ENCODE measurements at places on chromosomes 1 and 21.

GRCh38 chr1:4743978-4744750 lies 89.8 kb downstream of the AJAP1 start:
- no peak for DNase-seq

DNA sequence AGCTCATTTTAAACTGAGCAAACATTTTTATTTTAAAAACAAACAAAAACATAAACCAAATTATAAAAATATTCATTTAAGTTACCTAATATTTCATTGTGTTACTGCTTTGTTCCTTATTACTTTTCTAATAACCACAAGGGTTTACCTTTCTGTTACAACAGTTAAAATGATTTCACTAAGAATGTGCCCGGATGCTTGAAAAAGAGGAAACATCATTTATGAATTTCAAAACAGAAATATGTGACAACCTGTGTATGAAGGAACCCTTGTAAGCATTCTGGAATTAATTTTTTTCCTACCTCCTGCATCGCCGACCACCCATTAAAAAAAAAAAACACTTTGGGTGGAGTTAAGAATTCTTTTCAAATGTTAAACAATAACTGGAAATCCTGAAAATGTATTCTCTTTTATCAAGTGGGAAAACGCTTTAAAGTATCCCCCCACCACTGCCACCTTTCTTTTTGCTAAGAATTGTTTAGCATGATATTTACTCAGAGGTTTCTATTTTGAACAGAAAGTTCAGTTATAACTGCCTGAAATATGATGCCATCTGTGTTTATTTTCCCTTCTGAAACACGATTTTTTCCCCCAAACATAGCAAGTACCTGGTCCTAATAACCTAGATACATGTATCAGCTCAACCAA lies 9.1 kb downstream of the CYYR1 start:
- no peak for DNase-seq

- no peak for DNase-seq
Measured at GRCh38 chr1:8358241-8358896, 40.5 kb downstream of the SLC45A1 start.

- DNase-seq: no peak
Measured at GRCh38 chr1:38270849-38271633, 224.4 kb upstream of the POU3F1 start.

DNA sequence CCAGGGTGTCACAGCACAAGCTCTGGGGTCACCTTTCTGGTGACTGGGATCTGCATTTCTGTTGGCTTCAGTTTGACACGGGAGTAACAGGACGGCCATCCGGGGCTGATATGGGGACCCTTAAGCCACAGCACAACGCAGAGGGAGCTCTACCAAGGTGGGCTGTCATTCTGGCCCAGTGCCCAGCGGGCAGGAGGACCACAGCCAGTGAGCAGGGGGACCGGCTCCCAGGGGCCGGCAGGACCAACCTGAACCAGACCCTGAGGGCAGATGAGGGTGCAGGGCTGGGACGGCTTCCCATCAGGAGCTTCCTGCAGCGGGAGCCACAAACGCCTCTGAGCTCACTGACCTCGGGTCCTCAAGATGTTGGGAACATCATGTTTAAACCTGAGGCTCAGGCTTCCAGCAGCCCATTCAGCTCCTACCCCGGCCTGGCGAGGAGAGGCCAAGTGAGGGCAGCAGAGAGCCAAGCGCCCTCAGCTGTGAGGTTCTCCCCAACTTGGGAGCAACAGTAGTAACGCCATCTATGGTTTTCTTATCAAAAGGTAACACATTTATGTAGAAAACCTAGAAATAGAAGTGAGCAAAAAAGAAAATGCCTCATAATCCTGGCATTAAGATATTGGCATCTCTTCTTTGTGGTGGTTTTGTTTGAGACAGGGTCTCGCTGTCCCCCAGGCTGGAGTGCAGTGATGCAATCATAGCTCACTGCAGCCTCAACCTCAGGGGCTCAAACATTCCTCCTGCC lies 26.8 kb downstream of the TMEM201 start:
- peak; percentile 58 for DNase-seq

- DNase-seq: no peak
Measured at GRCh38 chr21:41581592-41582228, 73.8 kb upstream of the TMPRSS2 start.

- DNase-seq: no peak
Measured at GRCh38 chr1:161273402-161273801, 14.9 kb downstream of the PCP4L1 start.

DNA sequence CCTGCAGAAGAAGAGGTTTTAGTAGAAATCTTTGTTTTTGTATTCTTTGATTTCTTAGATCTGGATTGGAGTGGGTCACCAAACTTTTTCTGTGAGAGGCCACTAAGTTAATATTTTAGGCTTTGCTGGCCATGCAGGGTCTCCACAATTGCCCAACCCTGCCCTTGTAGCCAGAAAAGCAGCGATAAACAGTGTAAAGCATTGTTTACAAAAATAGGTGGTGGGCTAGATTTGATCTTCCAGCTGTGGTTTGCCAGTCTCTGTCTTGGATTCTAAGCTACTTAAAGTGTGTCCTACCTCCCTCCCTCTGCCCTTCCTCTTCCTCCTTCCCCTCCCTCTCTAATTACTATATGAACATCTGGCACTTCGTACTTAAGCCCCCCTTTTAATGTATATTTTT lies 68.0 kb downstream of the LAMC1 start:
- DNase-seq: no peak

DNA sequence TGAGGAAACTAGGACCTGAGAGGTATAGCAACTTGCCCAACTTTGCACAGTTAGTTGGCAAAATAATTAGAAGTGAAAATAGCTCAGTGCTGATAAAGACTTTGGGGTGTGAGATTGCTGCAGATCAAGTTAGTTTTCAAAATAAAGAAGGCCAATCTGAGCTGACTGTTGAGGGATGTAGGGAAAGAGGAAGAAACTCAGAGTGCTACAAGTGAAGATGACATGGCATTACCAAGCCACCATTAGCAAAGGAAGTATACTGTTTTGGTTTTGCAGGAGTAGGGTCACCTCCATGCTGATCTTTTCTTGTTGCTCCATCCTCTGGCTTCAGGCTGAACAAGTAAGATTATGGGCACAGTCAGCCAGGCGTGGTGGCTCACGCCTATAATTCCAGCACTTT lies 78.7 kb upstream of the ADAM30 start:
- DNase-seq: no peak
